ENCODE measurements at places on chromosomes 13 and 19. TPM values are rescaled to one million over a fixed set of nuclear protein-coding genes. Genes with fewer than 3 reads are reported as not detected.
A peak's percentile ranks its signal among the peaks of the same experiment; 100 is the strongest.

- peak overlapping the region; percentile 91 for H3K4me3 ChIP-seq
- H3K27ac ChIP-seq = peak overlapping the region; percentile 72
- DNase-seq = no peak
- H3K4me1 ChIP-seq = peaks cover 10% of the 10 kb centered on the region
These were observed 3.2 kb downstream of the MIDN start for GRCh38 chr19:1251330-1252220.

DNA sequence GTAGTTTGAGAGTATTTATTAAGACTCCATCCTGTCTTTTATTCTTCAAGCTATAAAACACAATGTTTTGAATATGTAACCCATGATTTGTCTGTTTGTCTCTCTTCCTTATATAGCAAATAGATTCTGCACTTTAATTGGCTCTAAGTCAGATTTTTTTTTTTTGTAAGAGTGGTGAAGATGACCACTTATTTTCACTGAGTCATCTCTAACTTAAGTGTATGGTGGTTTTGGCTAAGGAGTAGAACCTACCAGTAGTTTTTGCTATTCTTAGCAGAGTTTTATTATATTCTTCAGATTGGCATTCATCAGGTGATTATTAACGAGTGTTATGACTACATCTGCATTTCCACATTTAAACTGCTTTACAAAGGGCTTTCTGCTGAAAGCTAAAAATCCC is 194.7 kb downstream of the LMO7 start:
- no peak for DNase-seq
- no peaks in the 10 kb centered on the region for H3K27me3 ChIP-seq
- H3K4me3 ChIP-seq = no peak overlapping the region

The SOX1 gene
- not detected for total RNA-seq

DNA sequence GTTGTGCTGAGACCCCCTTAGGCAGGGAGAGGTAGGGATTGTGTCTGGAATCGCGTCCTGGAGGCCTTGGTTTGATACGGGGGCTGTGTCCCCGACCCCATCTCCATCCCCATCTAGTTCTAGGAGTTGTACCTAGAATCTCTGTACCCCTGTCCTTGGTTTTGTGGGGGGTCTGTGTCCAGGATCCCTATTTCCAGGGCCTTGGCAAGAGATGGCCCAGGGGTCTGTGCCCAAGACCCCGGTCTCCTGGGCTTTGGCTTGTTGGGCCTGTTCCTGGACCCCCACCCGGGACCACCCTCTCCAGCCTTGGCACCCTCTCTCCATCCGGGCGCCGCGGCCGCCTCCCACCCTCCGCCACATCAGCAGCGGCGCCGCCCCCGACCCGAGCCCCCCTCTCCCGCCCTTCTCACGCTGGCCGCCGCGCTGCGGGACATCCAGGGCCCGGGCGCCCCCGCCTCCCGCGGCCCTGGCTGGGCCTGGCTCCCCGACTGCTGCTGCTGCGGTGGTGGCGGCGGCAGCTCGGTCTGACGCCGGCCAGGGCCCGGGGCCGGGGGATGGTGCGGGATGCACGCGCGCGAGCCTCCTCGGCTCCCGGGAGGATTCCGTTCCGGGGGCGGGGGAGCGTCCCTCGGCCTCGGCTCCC is at the start of gene NUMBL:
NUMBL (minus strand) TSS at position 602 of the 643 bp plus-strand sequence; CDS start at position 434, 168 bp downstream.
- H3K4me1 ChIP-seq = peaks cover 26% of the 10 kb centered on the region
- H3K4me3 ChIP-seq = peak within 1 kb of the TSS; percentile 92
- DNase-seq = no peak
- peak within 1 kb of the TSS; percentile 72 for H3K27ac ChIP-seq
- no peaks in the 10 kb centered on the region for H3K36me3 ChIP-seq
- H3K27me3 ChIP-seq = no peaks in the 10 kb centered on the region

- no peaks in the 10 kb centered on the region for H3K4me1 ChIP-seq
- no peak for DNase-seq
- H3K36me3 ChIP-seq = no peaks in the 10 kb centered on the region
- no peak overlapping the region for H3K27ac ChIP-seq
- H3K27me3 ChIP-seq = no peaks in the 10 kb centered on the region
These were observed 177.3 kb downstream of the DNAJC15 start for GRCh38 chr13:43200736-43201135.

GRCh38 chr19:28221736-28222135 is 991.2 kb downstream of the UQCRFS1 start:
- no peaks in the 10 kb centered on the region for H3K4me1 ChIP-seq
- no peak overlapping the region for H3K4me3 ChIP-seq
- H3K27ac ChIP-seq = no peak overlapping the region
- no peaks in the 10 kb centered on the region for H3K27me3 ChIP-seq
- DNase-seq = no peak

The AXL gene
- total RNA-seq = 0.26 TPM

- H3K27me3 ChIP-seq = no peaks in the 10 kb centered on the region
- DNase-seq = no peak
- no peak overlapping the region for H3K27ac ChIP-seq
- no peaks in the 10 kb centered on the region for H3K36me3 ChIP-seq
These were observed 271.0 kb downstream of the SLITRK5 start for GRCh38 chr13:87942205-87942604.

- H3K27me3 ChIP-seq = no peaks in the 10 kb centered on the region
- H3K36me3 ChIP-seq = no peaks in the 10 kb centered on the region
- H3K4me1 ChIP-seq = peaks cover 1% of the 10 kb centered on the region
- H3K27ac ChIP-seq = no peak overlapping the region
- no peak overlapping the region for H3K4me3 ChIP-seq
These were observed 131.0 kb downstream of the TNFRSF19 start for GRCh38 chr13:23701186-23701585.

The ATG4D gene
- total RNA-seq = 24.2 TPM

DNA sequence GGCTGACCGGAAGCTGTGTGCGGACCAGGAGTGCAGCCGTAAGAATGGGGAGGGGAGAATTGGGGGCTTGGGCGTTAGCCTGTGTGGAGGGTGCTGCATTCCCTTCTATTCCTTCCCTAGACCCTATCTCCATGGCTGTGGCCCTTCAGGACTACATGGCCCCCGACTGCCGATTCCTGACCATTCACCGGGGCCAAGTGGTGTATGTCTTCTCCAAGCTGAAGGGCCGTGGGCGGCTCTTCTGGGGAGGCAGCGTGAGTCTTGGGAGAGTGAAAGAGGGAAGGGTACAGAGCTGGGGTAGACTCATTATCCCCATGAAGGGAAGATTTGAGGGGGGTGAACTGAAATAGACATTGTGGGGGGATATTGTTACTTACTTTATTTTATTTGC is 306 bp downstream of the MIA start:
- no peaks in the 10 kb centered on the region for H3K36me3 ChIP-seq
- H3K4me3 ChIP-seq = no peak overlapping the region
- DNase-seq = no peak

DNA sequence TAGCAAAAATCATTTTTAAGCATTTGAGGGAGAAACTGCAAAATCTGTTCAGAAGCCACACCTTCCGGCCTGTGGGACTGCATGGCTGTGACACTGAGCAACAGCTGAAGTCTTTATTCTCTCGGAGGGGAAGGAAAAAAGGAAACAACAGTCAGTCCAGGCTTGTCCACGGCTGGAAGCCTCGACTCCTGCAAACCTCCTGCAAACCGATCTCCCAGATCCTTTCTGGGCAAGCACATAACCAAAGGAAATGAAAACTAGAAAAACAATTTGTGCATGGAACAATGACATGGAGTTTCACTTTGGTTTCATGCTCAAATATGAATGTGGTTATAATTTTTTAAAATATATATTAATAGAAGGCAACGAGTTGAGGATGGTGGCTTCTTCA is 1.0 kb downstream of the COL4A1 start:
- H3K36me3 ChIP-seq = no peaks in the 10 kb centered on the region
- H3K4me3 ChIP-seq = no peak overlapping the region
- DNase-seq = no peak
- H3K27ac ChIP-seq = no peak overlapping the region
- H3K27me3 ChIP-seq = peaks cover 17% of the 10 kb centered on the region

GRCh38 chr19:29942404-29943261 is 594 bp downstream of the URI1 start:
- H3K4me3 ChIP-seq = peak overlapping the region; percentile 97
- H3K27me3 ChIP-seq = no peaks in the 10 kb centered on the region
- H3K36me3 ChIP-seq = no peaks in the 10 kb centered on the region
- no peak for DNase-seq
- peak overlapping the region; percentile 84 for H3K27ac ChIP-seq
- H3K4me1 ChIP-seq = peaks cover 3% of the 10 kb centered on the region

GRCh38 chr13:113083402-113084061 is 22.1 kb upstream of the F7 start:
- no peaks in the 10 kb centered on the region for H3K4me1 ChIP-seq
- DNase-seq = no peak
- no peaks in the 10 kb centered on the region for H3K27me3 ChIP-seq
- H3K36me3 ChIP-seq = no peaks in the 10 kb centered on the region
- no peak overlapping the region for H3K4me3 ChIP-seq

DNA sequence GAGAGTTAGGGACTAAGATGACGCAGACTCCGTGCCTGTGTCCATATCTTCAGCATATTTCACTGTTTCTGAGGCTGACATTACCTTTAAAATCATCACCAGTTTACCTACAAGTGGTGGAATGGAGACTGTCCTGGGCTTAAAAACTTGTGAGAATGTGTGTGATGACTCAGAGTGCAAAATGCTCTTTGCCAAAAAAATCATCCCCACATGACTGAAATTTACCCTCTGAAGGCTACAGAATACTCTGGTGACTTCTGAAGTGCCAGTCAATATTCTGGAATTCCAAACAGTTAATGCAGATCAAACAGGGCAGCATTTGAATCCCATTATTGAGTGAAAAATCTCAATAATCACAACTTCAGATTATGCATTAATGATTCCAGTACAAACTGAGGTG is 901.4 kb downstream of the EFNB2 start:
- H3K27ac ChIP-seq = no peak overlapping the region
- H3K27me3 ChIP-seq = no peaks in the 10 kb centered on the region
- no peaks in the 10 kb centered on the region for H3K36me3 ChIP-seq

DNA sequence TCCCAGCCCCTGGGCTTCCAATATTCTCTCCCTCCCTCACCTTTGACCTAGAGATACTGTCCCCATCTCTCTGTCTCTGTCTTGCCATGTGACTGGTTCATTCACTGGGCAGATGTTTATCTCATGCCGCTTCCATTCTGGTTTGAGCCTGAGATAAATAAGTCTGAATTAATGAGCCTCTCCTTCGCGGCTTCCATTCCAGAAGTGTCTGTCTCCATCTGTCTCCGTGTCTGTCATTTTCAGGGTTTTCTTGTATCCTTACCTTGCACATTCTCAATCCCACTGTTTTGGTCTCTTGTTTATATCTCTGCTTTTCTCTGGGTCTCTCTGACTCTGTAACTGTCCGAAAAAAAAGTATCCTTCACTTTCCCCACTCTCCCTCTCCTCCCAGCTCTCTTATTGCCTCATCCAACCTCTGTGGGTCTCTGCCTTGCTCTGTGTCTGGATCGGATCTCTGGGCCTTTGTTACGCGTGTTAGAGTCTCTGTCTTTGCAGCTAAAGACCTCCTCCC is 4.3 kb downstream of the SPHK2 start:
- no peaks in the 10 kb centered on the region for H3K27me3 ChIP-seq
- H3K4me3 ChIP-seq = peak overlapping the region; percentile 72
- H3K27ac ChIP-seq = 0 out of 2 replicates have a peak overlapping the region, but pooled peaks have one; percentile 22
- H3K4me1 ChIP-seq = peaks cover 19% of the 10 kb centered on the region
